ENCODE measurements at places on chromosomes 1 and 21.

GRCh38 chr21:45405271-45405818 lies 380 bp downstream of the COL18A1 start:
- no peak for DNase-seq

DNA sequence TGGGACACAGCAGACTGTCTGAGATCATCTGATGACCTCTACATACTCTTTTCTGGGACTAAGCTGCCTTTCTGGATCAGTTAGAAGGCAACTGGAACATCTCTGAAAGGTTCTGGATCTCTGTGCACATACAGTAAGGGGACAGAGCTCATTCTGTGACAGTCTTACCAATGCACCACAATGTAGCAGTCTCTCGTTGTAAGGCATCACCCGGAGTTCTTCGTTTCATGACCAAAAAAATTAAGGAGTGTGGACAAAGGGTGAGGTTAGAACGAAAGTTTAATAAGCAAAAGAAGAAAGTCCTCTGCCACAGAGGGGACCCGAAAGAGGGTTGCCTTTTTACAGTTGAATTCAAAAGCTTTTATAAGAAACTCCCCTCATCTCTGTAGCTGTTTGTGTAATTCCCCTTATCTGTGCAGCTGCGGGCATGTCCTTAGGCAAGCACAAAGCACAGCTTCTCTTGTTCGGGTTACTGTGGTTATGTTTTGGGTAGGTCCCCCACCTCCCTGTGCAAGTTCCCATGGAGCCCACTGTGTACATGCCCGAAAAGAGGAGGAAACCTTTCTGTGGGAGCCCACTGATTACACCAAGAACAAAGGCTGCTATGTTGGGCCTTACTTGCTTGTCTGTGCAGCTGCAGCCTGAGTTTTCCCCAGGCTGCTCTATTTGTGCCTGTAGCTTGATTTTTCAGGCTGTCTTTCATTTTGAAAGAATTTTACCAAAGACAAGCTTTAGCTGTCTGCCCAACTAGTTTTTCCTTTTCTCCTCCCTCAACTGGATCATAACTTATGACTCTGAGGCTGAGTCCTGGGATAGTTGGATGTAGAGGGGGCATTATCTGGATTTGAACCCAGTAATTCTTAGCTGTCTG lies 53.1 kb upstream of the CACNA1E start:
- peak; percentile 69 for DNase-seq

DNA sequence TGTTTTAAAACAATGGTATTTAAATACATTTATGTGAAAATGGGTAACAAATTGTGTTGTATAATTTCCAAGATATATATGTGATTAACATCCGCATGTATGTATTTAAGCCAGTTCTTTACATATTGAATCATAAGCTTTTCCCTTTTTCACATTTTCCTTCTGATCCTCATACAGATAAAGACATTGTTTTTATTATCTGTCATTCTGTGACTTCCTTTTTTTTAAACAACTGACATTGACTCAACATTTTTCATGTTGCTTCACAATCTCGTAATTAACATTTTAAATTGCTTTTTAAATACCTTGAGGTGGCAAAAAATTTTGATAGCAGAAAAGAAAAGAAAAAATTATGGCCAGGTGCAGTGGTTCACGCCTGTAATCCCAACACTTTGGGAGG lies 1.4 kb downstream of the STXBP3 start:
- DNase-seq: no peak

- DNase-seq: no peak
These were observed 145.0 kb downstream of the TRABD2B start for GRCh38 chr1:47852006-47852718.

DNA sequence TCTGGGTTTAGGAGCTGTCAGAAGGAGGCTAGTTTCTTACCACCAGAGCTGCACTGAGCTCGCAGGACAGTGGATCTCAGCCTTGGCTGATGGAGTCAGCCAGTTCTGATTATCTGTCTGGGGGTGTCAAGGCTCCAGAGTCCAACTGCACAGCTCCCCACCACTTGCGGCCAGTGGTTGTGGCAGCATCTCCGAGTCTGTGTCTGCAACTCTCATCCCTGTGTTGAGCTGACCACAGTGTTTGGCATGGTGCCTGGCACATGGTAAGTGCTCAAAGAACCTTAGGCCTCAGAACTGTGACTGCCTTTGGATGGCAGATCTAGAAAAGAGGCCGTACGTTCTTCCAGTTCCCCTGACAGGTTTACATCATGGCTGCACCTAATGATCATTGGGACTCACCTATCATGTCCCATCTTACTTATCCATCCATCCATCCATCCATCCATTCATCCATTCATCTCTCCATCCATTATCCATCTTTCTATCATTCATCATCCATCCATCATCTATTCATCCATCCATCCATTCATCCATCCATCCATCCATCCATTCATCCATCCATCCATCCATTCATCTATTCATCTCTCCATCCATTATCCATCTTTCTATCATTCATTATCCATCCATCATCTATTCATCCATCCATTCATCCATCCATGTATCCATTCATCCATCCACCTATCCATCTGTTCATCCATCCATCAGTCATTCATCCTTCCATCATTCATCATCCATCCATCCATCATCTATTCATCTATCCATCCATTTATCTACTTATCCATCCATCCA lies 114.5 kb downstream of the CRYAA start:
- no peak for DNase-seq

DNA sequence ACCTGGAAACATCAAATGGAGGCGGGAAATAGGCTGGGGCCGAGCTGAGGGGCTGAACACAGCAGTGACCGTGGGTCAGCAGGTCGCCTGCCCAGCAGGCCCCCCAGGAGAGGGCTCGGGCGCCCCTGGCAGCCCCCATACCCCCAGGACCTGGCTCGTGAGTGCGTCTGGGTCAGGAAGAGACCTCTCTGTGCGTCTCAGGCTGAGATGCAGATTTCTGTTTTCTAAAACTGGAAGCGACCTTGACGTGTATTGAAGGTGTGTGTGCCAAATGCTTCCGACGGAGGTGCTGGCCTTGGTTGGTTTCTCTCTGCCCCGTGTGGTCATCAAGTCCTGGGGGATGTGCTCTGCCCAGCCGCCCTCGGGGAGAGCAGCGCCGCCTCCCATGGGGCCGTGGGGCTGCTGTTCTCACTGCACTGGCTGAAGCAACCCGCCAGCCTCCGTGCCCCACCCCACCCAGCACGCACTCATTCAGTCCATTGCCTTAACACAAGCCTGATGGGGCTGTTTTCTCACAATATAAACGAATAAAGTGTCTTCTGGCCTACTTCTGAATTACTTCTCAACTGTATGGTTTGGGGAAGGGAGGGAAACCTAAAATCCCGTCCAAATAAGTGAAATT lies 7.4 kb downstream of the PEX10 start:
- no peak for DNase-seq

DNA sequence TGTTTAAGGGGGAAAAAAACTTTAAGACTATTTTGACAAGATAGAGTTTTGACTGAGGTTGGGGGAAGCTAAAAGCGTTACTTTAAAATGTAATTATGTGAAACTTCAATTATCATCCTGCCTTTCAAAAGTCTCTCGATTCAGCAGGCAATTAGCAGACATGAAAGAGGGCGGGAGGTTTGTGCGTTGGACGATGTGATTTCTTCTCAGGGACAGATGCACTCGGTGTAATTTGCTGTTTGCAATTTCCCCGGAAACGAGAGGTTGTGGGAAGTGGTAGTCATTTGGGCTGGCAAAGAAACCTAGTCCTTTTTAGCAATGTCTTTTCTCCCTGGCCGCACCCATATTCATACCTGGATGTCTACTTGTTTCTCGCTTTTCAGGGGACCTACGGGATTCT lies 27.1 kb downstream of the KAZN start:
- DNase-seq: no peak

DNA sequence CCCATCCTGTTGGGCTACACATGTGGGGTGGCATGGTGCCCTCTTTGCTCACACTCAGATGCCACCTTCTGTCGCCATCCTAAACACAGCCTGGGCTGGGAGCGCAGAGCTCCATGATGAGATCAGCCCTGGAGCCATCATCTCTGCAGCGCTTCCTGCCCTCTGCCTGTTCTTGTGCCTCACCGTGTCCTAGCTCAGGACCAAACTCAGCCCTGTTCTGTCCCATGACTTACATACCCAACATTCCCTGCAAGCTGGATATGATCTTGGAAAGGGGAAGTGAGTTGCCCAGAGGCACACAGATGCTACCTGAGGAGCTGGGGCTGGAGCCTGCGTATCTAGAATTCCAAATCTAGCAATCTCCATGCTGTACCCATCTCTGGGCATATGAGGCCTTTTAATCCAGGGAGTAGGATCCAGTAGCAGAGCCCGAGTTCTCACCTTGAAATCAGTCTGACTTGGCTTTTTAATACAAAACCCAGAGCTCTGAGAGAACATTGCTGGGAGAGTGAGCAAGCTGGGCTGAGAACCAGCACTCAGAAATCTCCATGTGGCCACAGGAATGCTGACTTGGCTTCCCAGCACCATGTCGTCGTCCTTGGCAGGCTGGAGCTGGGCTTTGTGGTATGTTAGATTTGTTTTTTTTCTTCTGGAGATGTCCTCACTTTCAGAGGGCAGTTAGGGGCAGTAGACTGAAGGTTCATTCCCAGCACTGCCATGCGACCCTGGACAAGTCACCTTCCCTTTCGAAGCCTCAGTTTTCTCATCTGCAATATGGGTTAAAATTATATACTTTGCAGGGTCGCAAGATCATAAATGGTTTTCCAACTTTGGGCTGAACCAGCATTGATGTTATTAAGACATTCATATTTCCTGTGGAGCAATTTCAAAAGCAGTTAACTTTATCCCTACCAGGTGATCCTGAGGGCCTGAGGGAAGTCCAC lies 2.6 kb downstream of the ALPL start:
- no peak for DNase-seq

DNA sequence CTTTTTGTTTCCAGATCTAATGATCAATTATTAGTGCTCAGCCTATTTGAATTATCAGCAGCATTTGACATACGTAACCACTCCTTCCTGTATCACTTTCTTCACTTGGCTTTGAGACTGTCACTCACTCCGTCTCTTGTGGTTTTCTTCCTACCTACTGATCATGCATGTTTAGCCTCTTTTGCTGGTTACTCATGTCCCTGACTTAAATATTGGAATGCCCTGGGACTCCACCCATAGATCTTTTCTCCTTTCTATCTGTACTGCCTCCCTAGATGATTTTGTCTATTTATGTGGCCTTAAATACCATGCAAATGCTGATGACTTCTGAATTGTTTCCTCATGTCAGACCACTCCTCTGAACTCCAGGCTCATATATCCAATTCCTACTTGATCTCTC lies 57.7 kb upstream of the PDE4B start:
- DNase-seq: no peak

- DNase-seq: no peak
These were observed 122.1 kb upstream of the RGS1 start for GRCh38 chr1:192453360-192453992.

DNA sequence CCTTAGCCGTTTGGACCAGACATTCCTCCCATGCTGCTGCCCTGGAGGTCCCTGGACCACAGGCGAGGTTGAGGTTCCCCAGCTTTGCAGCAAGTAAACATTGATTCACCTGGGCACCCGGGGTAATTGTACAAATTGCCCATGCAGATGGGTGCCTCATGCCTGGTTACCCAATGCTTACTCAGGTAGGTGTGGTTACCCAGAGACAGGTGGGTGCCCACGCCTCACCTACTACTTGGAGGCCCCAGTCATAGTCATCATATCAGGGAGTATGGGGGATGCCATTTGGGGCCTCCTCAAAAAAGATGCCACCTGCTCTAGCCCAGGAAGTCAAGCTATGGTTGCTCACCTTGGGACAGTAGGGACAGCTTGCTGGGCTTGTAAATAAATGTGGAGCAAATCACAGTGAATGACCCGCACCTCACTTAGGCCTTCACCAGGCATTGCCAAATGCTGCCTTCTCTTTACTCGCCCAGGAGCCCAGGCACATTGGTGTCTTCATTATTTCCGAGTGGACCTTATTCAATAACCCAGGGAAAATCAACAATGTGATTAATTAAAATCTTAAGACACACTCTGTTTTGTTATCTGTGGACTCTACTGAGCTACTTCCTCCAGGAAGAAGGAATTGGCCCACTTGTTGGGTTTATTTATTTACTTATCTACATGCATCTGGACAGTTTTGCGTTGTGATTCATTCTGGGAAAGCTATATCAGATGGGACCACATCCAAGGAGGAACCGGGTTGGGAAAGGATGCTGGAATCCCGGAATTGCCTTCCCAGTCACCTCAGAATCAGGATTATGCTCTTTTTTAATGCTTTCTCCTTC lies 35.6 kb upstream of the GRHL3 start:
- no peak for DNase-seq

DNA sequence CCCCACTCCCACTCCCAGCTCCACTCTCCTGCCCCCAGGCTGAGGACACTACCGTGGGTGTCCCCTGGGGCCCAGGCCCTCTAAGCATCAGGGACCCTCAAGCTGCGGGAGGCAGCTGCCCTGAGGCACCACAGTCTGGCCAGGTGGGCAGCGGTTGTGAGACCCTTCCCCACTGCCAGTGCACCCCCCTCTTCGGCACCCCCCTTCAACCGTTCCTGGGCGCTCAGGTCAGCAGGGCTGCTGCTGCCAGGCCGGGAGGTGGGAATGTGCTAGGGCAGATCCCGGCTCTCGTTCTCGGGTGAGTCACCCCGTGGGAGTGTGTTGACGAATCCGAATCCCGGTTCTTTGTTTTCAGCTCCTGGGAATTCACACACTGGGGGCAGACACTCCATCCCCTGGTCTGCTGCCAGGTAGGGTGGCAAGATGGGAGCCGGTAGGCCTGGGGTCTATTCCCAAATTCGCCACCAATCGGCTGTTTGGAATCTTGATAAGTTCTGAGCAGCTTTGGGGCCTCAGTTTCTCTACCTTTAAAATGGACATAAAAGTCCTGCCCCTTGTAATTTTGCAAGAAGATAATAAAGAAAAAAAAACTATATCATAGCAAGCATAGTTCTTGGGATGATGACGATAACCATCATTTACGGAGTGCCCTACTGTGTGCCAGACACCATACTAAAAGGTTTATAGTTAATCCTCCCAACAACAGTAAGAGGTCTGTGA lies 28.5 kb upstream of the CASZ1 start:
- no peak for DNase-seq

GRCh38 chr21:34933609-34934335 lies 115.3 kb downstream of the RUNX1 start:
- no peak for DNase-seq

DNA sequence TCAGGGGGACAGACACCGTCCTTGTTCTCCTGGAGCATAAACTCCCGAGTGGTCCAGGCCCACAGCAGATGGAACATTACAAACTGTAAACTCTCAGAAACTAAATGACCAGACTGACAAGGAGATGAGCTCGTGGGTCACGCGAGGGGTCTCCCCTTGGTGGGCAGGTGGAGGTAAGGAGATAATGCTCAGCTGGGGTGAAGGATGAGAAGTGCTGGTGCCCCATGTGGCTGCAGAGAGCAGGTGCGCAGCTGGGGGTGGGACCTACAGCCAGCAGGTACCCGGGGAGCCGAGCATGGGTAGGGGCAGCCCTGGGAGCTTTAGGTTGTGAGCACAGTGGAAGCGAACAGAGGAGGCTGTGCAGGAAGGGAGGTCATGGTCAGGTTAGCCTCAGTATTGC lies 40.1 kb downstream of the AJAP1 start:
- no peak for DNase-seq

GRCh38 chr1:25617625-25618432 lies 1.2 kb downstream of the MAN1C1 start:
- DNase-seq: no peak

Measured in NCI-H146 (cell line).